Keratinocyte (primary cell): ENCODE measurements at places on chromosomes 6 and 20.

GRCh38 chr6:125224231-125224861 is 70.8 kb downstream of the TPD52L1 start:
- DNase-seq = no peak

DNA sequence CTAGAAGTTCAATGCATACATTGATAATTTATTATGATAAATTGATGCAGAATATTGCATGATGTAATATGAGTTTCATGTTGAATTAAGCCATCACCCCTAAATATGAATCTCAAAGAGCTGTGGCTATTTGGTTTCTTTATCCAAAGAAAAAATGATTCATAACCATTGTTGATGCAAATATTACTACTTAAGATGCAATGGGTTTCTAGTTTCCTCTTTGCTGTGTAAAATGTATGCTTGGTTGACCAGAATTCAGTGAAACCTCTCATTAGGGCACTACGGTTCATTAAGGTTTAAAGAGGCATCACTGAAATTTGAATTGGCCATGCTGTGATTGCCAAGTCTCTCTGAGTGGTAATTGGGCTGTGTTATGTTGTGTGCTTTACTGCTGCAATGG is 492.5 kb upstream of the FLRT3 start:
- DNase-seq = no peak

- no peak for DNase-seq
Measured at GRCh38 chr6:82361631-82362030, 2.0 kb upstream of the TPBG start.

DNA sequence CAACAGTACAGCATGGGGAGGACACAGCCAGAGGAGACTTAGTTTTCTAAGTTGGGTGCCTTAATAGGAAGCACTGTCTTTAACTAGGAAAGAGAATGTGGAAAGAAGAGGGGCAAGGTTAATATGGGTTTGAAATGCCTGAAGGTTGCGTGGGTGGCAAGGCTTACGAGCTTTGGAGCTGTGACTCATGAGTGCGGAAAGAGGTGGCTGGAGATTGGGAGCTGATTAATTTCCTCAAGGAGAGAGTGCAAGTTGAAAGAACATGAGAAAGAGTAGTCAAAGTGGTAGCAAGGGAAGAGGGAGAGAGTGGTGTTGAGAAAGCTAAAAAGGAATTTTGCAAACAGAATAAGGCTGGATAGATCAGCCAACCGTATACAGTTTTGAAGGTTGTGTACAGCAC is 315.1 kb upstream of the PRND start:
- DNase-seq = peak; percentile 9

- no peak for DNase-seq
Measured at GRCh38 chr20:12090920-12091319, 173.2 kb downstream of the BTBD3 start.

DNA sequence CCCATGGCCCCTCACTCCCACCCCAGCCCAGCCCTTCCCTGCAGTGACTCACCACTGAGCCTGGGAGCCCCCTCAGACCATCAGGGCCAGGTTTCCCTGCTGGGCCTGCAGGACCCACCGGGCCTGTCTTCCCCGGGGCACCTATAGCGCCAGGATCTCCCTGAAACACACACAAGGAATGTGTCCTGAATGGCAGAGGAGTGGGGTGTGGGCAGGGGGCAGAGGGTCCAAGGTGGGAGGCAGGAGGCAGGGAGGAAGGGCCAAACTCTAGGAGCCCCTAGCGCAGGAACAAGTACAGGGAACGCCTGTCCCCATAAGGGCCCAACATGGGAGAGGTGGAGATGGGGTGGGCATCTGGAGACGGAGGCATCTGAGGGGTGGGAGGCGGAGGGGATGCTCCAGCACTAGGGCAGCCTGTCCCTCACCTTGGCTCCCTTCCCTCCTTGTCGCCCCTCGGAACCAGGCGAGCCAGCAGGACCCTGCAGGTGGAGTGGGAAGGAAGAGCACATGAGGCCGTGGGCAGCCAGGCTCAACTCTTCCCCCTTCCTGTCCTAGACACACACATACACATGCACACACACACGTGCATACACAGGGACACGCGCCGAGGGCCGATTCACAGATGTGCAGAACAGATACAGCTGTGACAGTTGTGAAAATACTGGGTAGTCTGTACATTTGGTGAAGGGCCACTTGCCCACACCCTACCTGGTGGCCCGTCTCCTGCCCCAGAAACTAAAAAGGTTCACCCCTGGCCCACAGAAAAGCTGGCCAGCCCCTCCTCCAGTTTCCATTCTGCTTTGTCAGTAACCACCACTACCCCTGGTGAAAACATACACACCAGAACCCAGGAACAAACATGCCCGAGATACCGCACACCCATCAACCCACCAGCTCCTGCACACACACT is 24.6 kb downstream of the COL11A2 start:
- DNase-seq = no peak

DNA sequence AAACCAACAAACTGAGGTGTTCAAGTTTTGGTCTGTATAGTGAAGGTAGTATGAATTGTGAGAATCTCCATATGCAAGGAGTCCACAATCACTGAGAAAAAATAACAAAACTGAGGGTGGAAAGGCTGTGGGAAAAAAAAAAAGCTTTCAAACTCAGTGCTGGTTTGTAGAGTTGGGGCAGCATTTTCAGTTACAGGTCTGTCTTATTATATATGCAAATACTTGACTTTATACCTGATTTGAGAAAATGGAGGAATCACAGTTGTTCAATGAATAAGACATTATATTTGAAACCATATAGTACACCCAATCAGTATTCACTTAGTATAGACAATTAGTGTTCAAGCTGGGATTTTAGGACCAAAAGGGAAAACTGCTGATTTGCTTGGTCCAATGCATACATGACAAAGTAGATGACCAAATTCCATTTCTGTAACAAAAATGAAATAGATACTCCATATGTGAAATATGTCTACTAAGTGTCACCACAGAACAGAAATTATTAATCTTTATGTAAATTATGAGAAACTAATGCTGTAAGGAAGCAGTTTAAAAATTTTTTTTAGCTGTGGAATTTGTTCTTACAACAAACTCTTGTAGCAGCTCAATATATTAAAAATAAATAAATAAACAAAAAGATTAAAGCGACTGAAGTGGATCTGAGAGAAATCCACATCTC is 187.7 kb downstream of the ASCC3 start:
- no peak for DNase-seq

- DNase-seq = no peak
Measured at GRCh38 chr6:45513843-45514242, 136.1 kb upstream of the SUPT3H start.

GRCh38 chr6:31289788-31290187 is 17.9 kb upstream of the HLA-C start:
- no peak for DNase-seq

GRCh38 chr6:142240179-142240578 is 61.6 kb upstream of the ADGRG6 start:
- DNase-seq = no peak

DNA sequence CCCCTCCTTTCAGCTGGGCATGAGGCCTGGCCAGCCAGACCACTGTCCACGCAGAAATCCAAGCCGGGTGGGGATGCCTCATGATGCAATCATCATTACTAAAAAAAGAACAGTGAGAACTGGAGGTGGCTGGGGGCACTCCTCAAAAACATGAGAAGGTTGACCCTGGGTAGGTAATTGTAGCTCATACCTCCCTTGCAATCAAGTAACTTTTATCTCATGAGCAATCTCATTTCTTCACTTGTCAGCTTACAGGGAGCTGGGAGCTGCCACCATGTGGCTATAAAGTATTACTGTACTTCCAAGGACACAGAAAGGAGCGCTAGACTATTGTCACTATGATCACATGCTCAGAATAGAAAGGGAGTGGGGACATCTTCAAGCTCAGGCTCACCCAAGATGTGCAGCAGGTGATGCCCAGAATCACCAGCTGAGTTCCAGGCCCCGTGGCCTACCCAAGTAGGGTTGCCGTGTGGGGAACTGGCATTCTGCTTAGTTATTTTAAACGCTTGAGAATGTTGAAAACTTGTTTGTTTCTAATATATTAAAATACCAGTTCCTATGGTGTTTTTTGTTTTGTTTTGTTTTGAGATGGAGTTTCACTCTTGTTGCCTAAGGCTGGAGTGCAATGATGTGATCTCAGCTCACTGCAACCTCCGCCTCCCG is 3.0 kb upstream of the CDH26 start:
- no peak for DNase-seq

DNA sequence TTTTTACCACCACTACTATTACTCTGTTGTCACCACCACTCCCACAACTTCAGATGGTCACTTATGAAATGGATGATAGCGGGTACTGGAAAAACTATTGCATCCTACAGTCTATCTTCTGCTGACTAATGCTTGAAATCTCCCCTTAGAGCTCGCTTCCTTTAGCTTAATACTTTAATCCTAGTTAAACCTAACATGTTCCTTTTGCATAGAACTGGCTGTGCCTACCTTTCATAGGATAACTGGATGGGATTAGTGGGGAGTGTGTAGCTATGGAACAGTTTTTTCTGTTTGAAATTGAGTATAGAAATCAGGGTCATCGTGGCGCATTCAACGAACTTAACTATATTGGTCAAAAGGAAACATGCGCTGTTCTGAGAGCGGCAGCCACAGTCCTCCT is 294.7 kb downstream of the FARS2 start:
- no peak for DNase-seq

- no peak for DNase-seq
Measured at GRCh38 chr6:21337263-21337662, 256.3 kb upstream of the SOX4 start.

GRCh38 chr6:105992315-105992961 is 93.7 kb upstream of the PRDM1 start:
- no peak for DNase-seq

DNA sequence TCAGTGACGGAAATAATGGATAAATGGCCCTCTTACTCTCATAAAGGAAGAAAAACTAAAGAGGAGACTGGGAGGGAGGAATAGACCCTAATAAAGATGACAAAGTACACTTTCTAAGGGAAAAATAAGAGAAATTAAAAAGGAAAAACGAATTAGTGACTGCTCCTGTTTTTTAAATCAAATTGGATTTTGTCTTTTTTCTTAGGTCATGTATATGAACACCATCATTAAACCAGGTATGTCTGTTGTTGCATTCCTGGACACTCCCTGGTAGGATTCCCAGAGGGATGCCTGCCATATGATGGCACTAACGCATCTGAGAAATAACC is 59.4 kb upstream of the BTN3A2 start:
- DNase-seq = no peak

DNA sequence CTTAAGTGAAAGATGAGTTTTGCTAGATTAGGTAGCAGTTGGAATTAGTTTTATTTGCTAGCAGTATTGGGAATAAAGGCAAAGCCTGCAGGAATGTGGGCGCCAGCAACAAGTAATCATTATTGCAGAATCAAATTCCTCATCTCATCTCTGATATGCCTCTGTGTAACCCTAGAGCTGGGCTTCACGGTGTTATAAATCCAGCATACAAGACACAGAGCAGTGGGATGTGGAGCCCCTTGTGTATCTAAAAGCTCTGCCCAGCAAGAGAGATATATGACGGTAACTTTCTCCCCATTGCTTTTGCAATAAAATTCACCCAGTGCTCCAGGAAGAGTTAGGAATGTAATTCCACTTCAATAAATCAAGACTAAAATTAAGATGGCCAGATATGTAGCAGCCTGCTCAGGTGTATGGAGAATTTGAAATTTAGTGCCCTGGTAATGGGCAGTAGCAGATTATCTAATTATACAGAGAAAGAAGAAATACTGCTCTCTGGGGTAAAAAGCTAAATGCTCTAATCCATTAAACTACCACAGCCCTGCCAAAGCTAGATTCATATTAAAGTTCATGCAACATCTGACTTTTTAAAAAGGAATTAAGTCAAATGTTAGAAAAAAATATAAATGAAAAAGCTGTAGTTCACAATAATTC is 5.6 kb upstream of the BLOC1S5 start:
- DNase-seq = no peak

- peak; percentile 7 for DNase-seq
Measured at GRCh38 chr6:166786704-166787293, 159.7 kb upstream of the RPS6KA2 start.

DNA sequence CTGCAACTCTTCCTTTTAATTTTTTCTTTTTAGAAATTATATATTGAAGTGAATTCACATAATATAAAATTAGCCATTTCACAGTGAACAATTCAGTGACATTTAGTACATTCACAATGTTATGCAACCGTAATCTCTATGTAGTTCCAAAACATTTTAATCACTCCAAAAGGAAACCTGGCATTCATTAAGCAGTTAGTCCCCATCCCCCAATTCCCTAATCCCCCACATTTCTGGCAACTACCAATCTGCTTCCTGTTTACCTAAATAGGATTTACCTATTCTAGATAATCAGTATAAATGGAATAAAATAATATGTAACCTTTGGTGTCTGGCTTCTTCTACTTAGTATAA is 8.5 kb upstream of the DDX27 start:
- no peak for DNase-seq

- DNase-seq = peak; percentile 83
Measured at GRCh38 chr20:4666001-4666479, 55.7 kb upstream of the PRND start.

DNA sequence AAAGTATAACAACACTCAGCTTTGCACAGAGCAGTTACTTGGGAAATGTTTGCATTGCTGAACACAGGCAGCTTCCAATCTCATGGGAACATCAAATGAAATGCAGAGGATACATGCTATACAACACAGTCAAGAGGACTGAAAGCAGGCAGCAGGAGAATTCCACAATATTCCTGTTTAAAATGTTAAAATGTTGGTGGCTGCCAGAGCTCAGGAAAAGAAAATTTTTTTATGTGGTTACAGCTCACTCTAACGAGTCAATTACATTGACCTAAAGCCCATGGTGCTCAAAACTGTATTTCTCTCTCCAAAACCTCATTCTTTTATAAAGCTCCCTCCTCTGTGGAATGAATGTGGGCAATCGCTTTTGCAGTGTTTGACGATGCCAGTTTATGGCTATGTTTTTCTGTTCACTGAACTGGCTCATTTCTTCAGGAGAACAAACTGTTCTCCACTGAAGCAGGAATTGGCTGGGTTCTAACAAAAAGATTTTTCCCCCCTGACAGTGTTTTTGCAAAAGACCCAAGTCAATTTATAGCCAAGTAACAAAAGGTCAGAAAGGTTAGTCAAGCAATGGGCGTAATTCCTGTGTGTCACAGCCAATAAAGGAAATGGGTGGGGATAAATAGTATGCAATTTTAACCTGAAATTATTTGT is 69.0 kb downstream of the ZHX3 start:
- DNase-seq = no peak

DNA sequence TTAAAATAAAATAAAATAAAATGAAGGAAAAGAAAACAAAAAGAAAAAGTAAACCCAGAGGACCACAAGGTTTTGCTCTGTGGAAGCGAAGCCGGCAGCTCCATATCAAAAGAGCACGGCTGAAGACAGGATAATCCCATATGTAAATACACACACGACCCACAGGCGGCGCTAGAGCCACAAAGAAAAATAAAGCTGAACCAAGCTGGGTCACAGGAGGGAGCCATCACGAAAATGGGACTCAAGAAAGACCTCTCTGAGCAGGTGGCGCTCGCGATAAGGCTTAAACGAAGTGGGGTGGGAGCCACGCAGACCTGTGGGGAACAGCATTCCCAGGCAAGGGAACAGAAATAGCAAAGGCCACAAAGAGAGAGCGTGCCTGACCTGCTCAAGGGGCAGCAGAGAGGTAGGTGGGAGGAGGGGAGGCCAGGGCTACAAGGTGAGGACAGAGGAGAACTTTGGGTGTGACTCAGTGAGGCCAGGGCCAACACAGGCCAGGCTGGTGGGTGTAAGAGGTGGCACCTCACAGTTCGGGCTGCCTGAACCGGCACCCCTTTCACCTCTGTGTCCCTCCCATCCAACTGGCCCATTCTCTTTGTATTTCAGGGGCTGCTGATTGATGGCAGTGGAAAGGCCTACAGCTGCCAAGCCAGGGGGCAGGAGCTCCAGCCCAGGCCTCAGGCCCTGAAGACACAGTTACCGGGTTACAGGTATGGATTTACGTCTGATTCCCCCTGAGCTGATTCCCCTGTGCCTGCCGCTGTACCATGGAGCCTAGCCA is 26.0 kb downstream of the PTGIS start:
- DNase-seq = peak; percentile 5
